ENCODE measurements at places on chromosomes 6 and 20. TPM values are rescaled to one million over a fixed set of nuclear protein-coding genes. Genes with fewer than 3 reads are reported as not detected.

HEBP2 gene
- polyA plus RNA-seq = 4.8 TPM

MRPS26 gene
- polyA plus RNA-seq = 152 TPM

LAMP5 gene
- 4.8 TPM for polyA plus RNA-seq

HRH3 gene
- 0.02 TPM for polyA plus RNA-seq

CRISP3 gene
- not detected for polyA plus RNA-seq

MTCH1 gene
- 151 TPM for polyA plus RNA-seq

All from SK-N-SH (cell line).